ENCODE measurements at places on chromosomes 5 and 9. TPM values are rescaled to one million over a fixed set of nuclear protein-coding genes. Genes with fewer than 3 reads are reported as not detected.

DNA sequence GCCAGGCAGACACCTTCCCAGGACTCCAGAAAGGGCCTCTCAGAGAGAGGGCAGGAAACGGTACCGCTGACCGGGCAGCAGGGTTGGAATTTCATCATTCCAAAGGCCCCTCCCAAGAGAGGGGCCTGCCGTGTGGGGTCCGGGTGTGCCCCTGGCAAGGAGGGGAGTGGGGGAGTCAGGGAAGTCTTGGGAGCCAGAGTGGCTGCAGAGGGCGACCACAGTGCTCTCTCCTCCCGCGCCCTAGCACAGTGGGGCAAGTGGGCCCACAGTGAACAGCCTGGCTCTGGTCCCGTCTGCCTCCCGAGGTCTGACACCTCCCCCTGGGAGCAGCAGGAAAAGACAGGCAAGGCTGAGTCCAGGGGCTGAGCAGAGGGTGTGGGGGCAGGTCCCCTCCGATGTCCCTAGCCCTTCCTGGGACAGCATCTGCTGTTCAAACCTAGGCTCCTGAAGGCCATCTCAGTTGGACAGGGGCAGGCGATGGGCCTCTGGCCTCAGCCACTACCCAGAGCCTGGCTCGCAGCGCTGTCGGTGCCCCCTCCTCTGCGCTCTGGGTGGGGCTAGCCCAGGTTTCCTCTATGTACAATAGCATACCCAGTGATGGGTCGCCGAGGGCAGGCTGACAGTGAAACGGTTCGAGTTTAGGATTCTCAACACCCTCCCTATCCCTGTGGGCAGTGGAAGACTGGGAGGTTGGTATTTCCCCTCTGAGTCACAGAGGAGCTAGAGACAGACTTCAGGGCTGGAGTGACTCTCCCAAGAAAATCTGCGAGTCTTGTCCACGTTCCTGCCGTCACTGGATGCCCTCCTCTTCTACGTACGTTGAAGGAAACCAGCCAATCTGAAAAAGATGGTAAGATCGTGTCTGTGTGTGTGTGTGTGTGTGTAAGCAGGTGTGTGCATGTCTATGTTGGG, 25.4 kb upstream of the SARDH start:
- H3K4me1 ChIP-seq, result no peaks in the 10 kb centered on the region
- H3K27me3 ChIP-seq, result no peaks in the 10 kb centered on the region
- DNase-seq, result no peak
- peaks cover 6% of the 10 kb centered on the region for H3K36me3 ChIP-seq

- no peaks in the 10 kb centered on the region for H3K36me3 ChIP-seq
- no peak overlapping the region for H3K27ac ChIP-seq
- no peaks in the 10 kb centered on the region for H3K4me1 ChIP-seq
- no peak overlapping the region for H3K4me3 ChIP-seq
- H3K27me3 ChIP-seq, result no peaks in the 10 kb centered on the region
Observed at GRCh38 chr5:126044931-126045565, 378.2 kb upstream of the GRAMD2B start.

DNA sequence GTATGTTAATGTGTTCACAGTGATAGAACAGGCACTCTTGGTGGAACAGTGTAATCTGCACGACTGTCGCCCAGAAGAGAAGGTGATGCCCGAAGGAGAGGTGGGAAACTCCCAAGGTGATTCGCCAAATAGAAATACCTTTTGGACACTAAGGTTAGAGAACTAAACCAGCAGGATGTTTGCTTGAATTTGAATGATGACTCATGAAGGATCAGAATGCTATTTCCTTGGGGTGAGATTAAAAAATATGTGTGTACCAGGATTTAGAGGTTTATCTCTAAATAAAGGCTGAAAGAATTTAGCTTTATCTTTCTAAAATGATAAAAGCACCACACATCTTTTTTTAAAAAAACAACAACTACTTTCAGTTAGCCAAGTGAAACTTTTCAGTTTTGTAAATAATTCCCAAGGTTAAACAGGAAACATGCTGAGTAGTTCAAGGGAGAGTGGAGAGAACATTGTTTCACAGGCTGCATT, 297.4 kb upstream of the TAS2R1 start:
- H3K27ac ChIP-seq, result no peak overlapping the region
- no peaks in the 10 kb centered on the region for H3K4me1 ChIP-seq
- peaks cover 3% of the 10 kb centered on the region for H3K36me3 ChIP-seq
- no peak for DNase-seq

DNA sequence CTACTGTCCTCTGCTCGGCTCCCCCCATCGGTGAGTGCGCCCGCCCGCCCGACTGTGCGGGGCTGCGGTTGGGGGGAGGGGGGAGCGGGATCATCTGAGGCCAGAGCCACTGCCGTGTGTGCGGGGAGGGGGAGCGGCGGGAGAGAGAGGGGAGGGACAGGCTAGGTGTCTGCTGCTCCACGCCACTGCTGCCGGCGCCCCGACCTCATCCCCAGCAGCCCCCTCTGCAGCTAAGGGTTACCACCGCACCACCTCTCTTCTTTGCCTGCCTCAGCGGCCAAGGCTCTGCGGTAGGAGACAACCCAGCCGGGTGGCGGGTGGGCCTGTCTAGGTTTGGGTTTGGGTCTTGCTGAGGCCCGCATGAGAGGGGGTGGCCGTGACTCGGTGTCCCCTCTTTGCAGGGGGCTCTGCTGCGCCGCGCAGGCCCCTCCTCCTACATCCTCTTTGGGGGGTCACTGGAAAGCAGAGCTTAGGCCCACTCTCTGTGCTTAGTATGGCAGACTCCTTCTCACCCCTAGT, 670 bp upstream of the PURA start:
- peak overlapping the region; percentile 89 for H3K4me3 ChIP-seq
- H3K36me3 ChIP-seq, result peaks cover 1% of the 10 kb centered on the region
- peak; percentile 21 for DNase-seq
- peaks cover 6% of the 10 kb centered on the region for H3K27me3 ChIP-seq
- peak overlapping the region; percentile 24 for H3K27ac ChIP-seq
- peaks cover 75% of the 10 kb centered on the region for H3K4me1 ChIP-seq

GRCh38 chr9:77977210-77977611, 54.4 kb downstream of the GNAQ start:
- no peaks in the 10 kb centered on the region for H3K27me3 ChIP-seq
- H3K36me3 ChIP-seq, result no peaks in the 10 kb centered on the region
- H3K4me1 ChIP-seq, result peaks cover 54% of the 10 kb centered on the region
- peak; percentile 43 for DNase-seq

DNA sequence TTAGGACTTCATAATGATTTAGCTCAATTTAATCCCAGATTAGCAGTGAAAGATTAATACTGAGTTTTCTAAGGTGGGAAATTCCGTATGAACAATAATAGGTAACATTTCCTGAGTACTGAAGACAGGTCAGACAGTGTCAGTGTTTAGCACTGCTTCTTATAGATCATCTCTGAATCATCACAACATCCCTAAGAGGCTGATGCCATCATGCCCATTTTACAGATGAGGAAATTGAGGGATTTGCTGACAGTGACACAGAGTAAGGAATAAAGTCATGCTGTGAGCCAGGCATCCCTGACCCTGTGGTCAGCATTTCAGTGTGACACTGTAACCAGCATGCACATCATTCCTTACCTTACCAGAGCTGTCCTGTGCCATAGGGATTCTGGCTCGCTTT, 44.5 kb downstream of the DAPK1 start:
- DNase-seq, result no peak
- no peak overlapping the region for H3K4me3 ChIP-seq
- no peaks in the 10 kb centered on the region for H3K36me3 ChIP-seq
- no peaks in the 10 kb centered on the region for H3K27me3 ChIP-seq
- no peak overlapping the region for H3K27ac ChIP-seq
- peaks cover 16% of the 10 kb centered on the region for H3K4me1 ChIP-seq

GRCh38 chr5:96605144-96605837, 56.9 kb upstream of the CAST start:
- DNase-seq, result no peak
- no peak overlapping the region for H3K4me3 ChIP-seq
- no peaks in the 10 kb centered on the region for H3K4me1 ChIP-seq
- H3K27me3 ChIP-seq, result peaks cover 15% of the 10 kb centered on the region
- peaks cover 2% of the 10 kb centered on the region for H3K36me3 ChIP-seq
- H3K27ac ChIP-seq, result no peak overlapping the region

- no peak for DNase-seq
- no peaks in the 10 kb centered on the region for H3K36me3 ChIP-seq
- no peaks in the 10 kb centered on the region for H3K27me3 ChIP-seq
- H3K27ac ChIP-seq, result no peak overlapping the region
- H3K4me1 ChIP-seq, result no peaks in the 10 kb centered on the region
Observed at GRCh38 chr5:180027459-180028089, 44.0 kb downstream of the RNF130 start.

DNA sequence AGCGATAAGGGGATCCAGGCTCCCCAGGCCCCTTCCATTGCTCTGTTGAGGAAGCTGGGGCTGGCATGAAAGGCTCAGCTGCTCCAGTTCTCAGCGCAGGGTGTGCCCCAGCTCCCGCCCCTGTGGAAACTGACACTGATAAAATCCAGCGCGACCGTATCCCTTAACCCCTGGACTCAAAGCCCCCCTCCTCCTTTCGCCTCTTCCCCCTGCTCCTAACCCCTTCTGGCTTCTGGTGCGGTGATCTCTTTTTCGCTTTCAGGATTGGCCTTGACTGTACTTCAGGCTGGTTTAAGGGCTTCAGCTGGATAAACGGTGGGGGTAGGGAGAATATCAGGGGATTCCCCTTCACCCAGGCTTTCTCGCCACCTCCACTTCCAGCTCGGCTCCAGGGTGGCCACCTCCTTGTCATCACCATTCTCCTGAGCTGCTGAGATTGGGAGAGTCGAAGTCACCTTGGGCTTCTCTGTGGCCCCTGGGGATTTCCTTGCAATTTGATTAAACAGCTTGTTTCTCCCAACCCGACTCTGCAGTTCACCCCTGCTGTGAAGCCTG, 843 bp downstream of the BSPRY start:
- H3K4me3 ChIP-seq, result peak overlapping the region; percentile 92
- no peaks in the 10 kb centered on the region for H3K27me3 ChIP-seq
- no peak for DNase-seq
- H3K27ac ChIP-seq, result peak overlapping the region; percentile 79
- peaks cover 56% of the 10 kb centered on the region for H3K4me1 ChIP-seq

- H3K36me3 ChIP-seq, result peaks cover 6% of the 10 kb centered on the region
- H3K4me3 ChIP-seq, result no peak overlapping the region
- H3K27me3 ChIP-seq, result peaks cover 18% of the 10 kb centered on the region
- no peak overlapping the region for H3K27ac ChIP-seq
- no peaks in the 10 kb centered on the region for H3K4me1 ChIP-seq
- DNase-seq, result no peak
Observed at GRCh38 chr5:1743061-1743768, 56.4 kb downstream of the MRPL36 start.

DNA sequence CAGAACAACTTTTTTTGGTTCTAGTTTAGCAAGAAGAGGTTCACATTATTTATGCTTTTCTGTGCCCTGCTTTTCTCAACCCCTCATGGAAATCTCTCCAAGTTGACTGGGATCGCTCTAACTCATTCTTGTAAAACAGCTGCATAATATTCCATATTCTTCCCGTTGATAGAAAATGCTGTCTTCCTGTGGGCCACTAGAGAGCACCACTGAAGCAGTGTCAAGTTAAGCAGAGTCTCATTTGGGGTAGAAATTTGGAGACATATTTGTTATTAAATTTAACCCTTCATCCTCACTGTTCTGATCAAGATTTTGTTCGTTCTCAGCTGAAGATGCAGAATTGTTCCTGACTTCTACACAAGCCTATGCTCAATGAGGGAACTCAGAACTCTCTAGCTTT, 140.1 kb downstream of the CEMIP2 start:
- H3K36me3 ChIP-seq, result no peaks in the 10 kb centered on the region
- H3K27me3 ChIP-seq, result no peaks in the 10 kb centered on the region
- no peak overlapping the region for H3K4me3 ChIP-seq
- no peak overlapping the region for H3K27ac ChIP-seq

- DNase-seq, result no peak
- no peaks in the 10 kb centered on the region for H3K36me3 ChIP-seq
- H3K4me1 ChIP-seq, result no peaks in the 10 kb centered on the region
- H3K27ac ChIP-seq, result no peak overlapping the region
- no peaks in the 10 kb centered on the region for H3K27me3 ChIP-seq
Observed at GRCh38 chr5:127975961-127976360, 107.6 kb upstream of the SLC12A2 start.

- no peaks in the 10 kb centered on the region for H3K27me3 ChIP-seq
- H3K4me1 ChIP-seq, result no peaks in the 10 kb centered on the region
- no peak overlapping the region for H3K4me3 ChIP-seq
- H3K27ac ChIP-seq, result peak overlapping the region; percentile 3
Observed at GRCh38 chr5:73912821-73913271, 286.9 kb downstream of the ARHGEF28 start.

GRCh38 chr5:18553269-18553668, 919.0 kb downstream of the TAF11L14 start:
- H3K4me1 ChIP-seq, result no peaks in the 10 kb centered on the region
- H3K36me3 ChIP-seq, result no peaks in the 10 kb centered on the region

Gene CFAP77
- not detected for total RNA-seq

Gene NMRK1
- 41.0 TPM for total RNA-seq

Gene SLC25A2
- 0.63 TPM for total RNA-seq

Gene C1QTNF2
- total RNA-seq, result not detected

Gene FOXD4L6
- 0.21 TPM for total RNA-seq

Gene ARHGEF37
- 1.6 TPM for total RNA-seq

Measured in activated T-cell treated with anti-CD3 and anti-CD28 coated beads, Interleukin-2, amount 50 U/mL, for 72 hours (primary cell).